AG09309 (cell line): ENCODE measurements at places on chromosomes 3 and 15.

DNA sequence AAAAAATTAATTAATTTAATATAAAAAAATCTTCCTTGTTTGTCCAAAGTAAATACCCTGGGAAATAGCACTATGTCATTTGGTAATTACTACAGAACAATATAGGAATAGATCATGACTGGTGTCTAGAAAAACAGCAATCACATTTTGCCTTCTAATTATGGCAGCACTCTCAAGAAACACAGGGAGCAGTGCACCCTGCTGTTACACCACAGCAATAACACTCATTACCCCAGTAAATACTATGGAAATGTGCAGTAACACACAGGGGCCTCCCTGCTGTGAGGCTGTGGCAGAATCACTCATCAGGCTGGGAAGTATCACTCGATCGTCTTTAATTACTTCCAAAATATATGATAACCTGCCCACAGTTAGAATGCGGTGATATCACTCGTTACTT lies 646.0 kb downstream of the TUSC7 start:
- DNase-seq = no peak

DNA sequence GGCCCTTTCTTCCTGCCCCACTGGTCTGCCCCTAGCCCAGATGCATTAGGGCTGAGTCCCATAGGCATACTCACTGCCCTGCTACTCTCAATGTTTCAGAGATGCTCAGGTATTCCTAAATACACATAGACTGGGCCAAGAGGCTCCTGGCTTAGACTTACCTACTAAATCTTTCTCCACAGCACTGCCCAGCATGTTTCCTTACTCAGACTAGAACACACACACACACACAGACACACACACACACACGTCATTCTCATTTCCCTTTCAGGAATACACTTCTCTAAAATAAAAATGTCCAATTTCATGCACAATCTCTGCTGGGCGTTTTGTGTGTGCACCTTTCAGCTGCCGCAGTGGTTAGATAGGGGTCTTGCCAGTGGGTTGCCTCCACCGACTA lies 175.7 kb downstream of the FAM43A start:
- no peak for DNase-seq

- no peak for DNase-seq
These were observed 495 bp downstream of the HYAL2 start for GRCh38 chr3:50322115-50322385.

- DNase-seq = no peak
These were observed 87.0 kb downstream of the TMEM108 start for GRCh38 chr3:133125171-133125570.

DNA sequence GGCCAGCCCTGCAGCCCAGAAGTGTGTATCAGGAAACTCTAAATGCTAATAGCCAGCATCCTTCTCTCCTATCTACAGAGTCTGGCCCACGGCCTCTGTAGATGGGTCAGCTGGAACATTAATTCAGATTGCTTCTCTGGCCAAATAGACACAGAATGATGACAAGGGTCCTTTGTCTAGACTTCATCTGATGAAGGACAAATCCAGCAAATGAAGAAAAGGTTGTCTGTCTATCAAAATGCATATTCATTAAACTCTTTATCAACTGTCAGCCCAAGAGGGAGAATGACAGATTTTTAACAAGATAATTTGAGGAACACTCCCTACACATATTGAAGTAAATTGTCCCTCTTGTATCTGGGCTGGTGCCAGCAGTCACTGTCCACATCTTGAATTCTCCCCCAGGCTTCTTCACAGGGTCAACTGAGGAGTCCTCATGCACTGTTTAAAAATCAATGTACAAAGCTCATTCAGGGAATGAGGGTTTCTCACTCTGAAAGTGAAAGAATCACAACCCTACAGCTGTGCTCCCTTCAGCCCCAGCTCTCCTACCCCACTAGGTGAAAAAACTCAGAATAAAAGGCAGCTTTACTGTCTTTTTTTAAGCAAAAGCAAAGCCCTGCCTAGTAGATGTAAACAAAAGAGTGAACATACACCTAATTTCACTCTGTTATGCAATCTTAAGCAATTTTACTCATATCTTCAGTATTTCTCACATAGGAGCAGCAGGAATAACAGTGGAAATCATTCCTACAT lies 507.7 kb downstream of the IGSF11 start:
- DNase-seq = no peak

DNA sequence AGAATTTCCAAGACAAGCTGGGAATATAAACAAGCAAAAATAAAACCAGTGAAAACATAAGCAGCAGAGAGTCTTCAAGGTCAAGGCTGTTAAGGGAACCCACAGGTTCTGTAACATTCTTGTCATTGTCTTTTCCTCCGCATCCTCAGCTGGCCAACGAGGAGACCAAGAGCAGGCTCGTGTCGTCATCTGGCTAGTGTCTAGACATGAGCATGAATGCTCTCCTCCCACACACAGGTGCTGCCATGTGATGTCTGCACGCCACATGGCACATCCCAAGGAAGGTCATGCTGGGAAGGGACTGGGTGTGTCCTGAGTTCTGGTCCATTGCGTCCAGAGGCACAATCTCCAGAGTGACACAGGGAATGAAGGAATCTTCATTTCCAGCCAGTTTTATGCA lies 156.2 kb downstream of the POLR2M start:
- DNase-seq = no peak

GRCh38 chr3:138692152-138692551 lies 83.6 kb downstream of the FAIM start:
- DNase-seq = no peak

DNA sequence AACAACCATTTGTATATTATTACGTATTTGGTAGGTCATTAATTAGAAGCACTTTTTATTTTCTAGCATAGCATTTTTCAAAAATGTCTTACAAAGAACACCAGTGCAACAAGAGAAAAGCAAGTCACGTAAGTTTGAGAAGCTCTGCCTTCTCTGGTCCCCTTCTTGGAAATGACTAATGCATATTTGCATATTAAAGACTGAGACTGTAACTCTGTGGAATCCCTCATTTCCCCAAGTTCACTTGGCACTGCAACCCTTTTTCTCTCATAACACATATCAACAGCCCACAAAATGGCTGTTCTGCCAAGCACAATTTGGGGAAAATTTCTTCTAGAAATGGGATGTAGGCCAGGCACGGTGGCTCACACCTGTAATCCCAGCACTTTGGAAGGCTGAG lies 176.3 kb downstream of the ERC2 start:
- no peak for DNase-seq

- peak; percentile 69 for DNase-seq
These were observed at the start of gene PHLDB2 for GRCh38 chr3:111859061-111859973. Gene PHLDB2, plus strand, starts transcription at chr3:111859265. Its CDS starts 24,813 bp downstream, at chr3:111884078.

GRCh38 chr15:78732634-78733033 lies 78.6 kb downstream of the ADAMTS7 start:
- no peak for DNase-seq

GRCh38 chr3:114014211-114014610 lies 42.1 kb downstream of the CCDC191 start:
- no peak for DNase-seq

GRCh38 chr15:24943361-24943760 lies 11.4 kb upstream of the SNRPN start:
- no peak for DNase-seq

DNA sequence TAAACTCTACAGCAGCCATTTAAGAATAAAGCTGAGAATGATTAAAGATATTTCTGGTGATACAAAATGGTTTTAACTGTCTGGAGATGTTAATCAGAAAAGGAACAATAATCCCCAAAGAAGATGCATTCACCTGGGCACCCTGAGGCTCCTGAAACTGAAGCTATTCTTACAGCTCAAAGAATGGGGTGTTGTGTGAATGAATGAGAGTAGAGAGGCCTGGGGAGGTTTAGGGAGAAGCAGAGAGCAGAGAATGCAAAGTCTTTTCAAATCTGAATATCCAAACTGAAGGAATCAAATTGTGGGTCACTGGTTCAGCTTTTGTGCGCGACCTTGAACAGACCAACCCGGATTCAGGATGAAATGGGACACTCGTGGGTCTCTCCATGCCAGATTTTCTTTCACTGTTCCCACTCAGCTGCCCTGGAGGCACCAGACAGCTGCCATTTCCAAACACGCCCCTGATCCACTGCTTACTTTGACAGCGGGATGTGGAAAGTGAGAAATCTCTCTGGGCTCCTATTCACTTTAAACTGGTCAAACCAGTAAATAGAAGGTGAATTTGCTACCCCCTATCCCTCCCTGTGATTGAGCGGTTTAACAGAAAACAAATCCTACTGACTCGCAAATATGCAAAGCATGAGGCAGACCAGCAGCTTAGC lies 485.5 kb upstream of the THBS1 start:
- no peak for DNase-seq

DNA sequence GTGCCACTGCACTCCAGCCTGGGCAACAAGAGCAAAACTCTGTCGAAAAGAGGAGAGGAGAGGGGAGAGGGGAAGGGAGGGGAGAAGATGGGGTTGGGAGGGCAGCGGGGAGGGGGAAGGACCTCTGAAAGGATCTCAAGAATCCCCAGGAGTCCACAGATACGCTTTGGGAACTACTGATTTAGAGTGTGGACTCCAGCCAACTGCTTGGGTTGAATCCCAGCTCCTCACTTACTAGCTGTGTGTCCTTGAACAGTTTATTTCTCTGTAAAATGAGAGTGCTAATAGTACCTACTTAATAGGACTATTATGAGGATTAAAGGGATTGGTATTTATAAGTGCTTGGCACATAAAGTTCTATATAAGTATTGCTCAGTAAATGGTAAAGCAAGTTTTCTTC lies 45.0 kb upstream of the FAH start:
- no peak for DNase-seq

GRCh38 chr15:74134387-74135027 lies 4.1 kb downstream of the ISLR2 start:
- no peak for DNase-seq

DNA sequence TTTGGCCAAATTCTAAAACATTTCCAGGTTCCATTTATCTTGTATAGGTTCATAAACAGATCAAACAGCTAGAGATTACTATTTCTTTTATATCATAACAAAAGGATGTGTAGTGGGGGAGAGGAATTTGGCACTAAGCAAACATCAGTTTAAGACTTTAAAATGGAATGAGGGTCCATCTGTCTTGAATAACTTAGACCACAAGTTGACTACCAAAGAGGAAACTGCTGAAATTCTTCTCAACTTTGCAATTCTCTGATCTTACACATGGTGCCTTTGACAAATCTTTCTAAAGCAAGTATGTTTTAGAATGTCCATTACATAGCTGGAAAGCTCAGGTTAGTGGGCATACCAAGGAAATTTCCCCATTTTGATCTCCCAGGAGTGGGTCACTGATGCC lies 140.5 kb upstream of the ADAMTS9 start:
- DNase-seq = no peak

GRCh38 chr3:34155666-34156065 lies 357.2 kb downstream of the PDCD6IP start:
- DNase-seq = no peak

- DNase-seq = no peak
These were observed 10.0 kb downstream of the ARMC8 start for GRCh38 chr3:138197058-138197457.

DNA sequence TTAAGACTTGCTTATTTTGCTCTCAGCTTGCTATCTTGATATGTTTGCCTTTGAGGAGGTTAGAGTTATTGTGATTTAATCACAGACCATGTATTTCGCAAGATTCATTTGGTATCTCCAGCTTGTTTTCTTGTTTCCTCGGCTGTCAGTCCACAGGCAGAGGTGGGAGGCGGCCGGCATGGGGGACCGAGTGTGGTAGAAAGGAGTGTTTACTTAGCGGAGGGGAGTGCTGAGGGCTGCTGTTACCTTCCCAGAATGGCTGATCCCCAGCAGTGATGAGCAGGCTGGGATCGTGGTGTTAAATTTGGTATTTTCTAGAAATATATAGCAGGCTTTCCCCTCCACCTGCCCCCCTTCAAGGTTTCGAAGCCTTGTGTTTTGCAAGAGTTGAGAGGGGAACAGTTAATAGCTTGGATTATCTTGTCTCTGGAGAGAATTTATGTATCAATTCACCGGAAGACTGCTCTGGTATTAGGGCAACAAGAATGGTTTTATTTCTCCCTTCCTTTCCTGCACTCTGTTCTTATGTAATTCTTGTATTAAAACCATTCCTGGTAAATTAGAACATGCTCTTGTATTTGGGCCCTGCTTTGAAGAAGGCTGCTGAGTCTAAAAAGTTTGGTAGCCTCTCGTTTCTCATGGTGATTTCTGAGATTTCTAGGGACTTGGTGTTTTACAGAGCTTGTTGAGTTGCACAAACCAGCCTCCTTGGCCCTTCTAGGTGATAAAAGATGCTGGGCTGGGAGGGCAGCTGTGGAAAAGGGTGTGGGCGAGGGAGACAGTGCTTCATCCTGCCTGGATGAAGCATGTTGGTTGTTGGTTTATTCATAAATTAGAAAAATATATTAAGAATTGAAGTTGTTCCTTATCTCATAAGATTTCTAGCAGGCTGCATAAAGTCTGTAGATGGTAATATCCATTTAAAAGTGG lies 151.4 kb downstream of the IGF1R start:
- DNase-seq = no peak

GRCh38 chr3:107630779-107631178 lies 108.0 kb downstream of the BBX start:
- DNase-seq = no peak

DNA sequence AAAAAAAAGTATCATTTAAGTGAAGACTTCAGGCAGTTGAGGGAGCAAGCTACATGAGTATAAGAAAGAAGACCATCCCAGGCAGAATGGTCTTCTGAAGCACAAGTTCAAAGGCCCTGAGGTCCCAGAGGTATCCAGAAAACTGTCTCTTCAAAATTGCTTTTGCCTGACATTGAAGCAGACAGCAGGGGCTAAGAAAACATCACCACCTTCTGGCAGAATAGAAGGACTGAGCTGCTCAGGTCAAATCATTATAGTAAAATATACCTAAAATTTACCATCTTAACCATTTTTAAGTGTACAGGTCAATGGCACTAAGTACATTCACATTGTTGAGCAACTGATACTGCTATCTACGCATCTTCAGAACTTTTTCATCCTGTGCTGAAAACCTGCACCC lies 16.4 kb downstream of the GPR160 start:
- no peak for DNase-seq

DNA sequence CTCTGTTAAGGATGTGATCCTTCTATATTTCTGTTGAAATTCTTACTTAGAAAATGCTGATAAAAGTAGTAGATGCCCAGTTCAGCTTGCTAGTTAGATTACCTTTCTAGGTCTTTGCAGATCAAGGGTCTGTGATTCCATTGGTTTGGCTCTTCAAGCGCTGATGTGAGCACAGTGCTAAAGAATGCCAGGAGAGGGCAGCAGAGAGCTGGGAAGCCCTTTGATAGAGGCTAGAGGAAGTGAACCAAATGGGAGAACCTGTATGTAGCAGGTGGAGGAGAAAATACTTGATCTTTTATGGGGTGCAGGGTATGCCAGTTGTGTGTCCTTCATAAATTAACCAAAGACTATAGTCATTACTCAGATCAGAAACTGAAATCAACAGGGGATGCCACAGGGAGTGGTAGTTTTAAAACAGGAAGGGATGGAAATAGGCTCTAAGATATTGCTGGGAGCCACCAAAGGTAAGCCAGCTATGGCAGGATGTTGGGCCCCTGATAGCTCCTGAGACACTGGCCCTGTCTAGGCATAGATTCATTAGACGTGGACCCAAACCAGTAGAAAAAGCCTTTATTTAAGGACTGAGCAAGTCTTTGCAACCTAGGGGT lies 677.4 kb downstream of the SQOR start:
- DNase-seq = no peak

GRCh38 chr15:85689729-85690128 lies 105.0 kb downstream of the KLHL25 start:
- no peak for DNase-seq

GRCh38 chr15:82809308-82810060 lies at the start of gene WHAMM:
Gene WHAMM, plus strand, starts transcription at chr15:82809628. Its CDS starts 99 bp downstream, at chr15:82809727.
- DNase-seq = peak; percentile 95

- DNase-seq = no peak
These were observed 27.6 kb upstream of the ULK4 start for GRCh38 chr3:41989518-41989917.

GRCh38 chr3:105970283-105970682 lies 101.5 kb upstream of the CBLB start:
- peak; percentile 81 for DNase-seq
